ENCODE measurements at places on chromosomes 13 and 19.

DNA sequence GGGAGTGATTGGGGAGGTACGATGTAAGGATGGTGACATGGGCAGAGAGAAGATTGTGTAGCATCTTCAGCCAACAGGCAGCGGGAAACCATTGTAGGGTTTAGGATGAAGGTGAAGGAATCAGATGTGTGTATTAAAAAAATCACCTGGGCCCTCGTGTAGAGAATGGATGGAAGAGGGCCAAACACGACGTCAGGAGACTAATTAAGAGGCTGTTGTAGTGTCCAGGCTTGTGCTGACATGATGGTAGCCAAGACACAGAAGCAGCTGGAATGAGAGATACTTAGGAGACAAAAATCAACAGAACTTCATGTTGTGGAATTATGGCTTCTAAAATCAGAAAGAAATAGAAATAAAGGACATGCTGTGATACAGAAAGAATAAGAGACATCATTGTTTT is 41.2 kb upstream of the ARGLU1 start:
- DNase-seq, result no peak

DNA sequence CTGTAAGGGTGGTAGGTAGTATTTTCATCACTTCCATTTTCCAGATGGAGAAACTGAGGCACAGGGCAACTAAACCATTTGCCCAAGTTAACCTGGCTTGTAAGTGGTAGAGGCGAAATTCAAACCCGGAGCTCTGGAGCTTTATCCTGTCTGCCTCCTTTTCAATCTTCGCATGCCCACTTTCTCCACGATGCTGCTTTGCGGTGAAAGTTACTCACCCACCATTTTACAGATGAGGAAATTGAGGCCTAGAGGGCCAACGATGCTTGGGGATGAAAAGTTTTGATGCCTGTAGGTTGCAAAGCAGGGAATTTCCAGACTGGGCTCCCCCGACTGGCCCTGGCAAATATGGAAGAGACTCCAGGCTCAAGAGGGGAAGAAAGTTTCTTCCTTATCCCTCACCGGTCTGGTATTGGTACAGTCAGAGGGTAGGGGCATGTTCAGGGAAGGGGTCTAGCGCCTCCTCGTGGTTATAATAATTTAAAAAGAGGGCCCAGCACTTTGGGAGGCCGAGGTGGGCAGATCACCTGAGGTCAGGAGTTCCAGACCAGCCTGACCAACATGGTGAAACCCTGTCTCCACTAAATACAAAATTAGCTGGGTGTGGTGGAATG is 1.9 kb upstream of the SH2D3A start:
- DNase-seq, result peak; percentile 88

DNA sequence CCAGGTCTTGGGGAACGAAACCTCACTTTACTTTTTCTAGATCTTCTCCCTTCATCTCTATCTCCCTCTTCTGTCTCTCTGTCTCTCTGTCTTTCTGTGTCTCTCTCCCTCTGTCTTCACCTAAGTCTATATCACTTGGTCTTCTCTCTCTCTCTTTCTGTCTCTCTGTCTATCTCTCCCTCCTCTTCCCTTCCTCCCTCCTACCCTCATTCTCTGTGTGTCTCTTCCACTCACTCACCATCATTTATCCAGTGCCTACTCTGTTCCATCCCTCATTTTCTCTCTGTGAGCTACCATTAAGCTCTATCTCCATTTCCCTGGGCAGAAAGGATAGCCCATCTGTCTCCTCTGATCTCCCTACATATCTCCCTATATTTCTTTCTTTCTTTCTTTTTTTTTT is 32.2 kb upstream of the FBL start:
- DNase-seq, result no peak

DNA sequence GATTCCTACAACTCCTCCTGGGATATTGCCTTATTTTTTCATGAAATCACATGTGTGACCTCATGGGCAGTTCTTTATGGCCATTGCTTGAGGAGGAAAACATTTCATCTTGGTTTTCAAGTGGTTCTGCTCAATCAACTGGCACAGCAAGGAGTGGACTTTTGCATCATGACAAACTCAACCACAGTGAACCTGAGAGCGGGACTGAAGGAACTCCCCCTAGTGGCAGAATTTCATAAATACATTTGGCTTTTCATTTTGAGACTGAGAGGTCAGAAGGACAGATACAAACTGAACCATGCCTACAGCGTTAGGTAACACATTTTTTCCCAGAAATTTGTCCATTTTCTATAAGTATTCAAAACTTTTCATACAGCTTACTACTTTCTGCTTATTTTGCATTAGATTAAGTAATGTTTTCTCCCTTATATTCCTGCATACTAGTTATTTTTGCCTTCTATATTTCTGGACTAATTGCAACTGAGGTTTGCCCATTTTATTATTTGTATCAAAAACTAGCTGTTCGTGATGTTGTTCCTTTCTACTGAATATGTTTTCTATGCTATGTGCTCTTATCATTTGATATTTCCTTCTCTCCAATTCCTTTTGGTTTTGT is 13.4 kb upstream of the SIGLEC12 start:
- peak; percentile 88 for DNase-seq

GRCh38 chr19:31126236-31126635 is 223.0 kb downstream of the TSHZ3 start:
- DNase-seq, result no peak

DNA sequence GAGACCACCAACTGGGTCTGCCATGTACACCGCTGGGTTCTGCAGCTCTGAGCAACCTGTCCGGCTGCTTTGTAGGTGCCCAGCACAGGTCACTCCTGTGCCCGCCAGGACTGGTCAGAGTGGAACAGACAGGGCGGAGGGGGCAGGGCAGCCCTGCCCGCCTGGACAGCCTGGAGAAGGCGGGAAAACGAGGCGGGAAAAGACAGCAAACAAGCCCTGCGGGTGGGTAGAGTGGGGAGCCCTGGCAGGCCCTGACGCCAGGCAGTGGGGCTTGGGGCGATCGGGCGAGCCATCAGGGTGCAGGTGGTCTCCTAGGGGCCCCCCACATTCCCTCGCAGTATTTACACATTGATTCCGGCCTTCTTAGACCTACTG is 533 bp upstream of the UHRF1 start:
- DNase-seq, result no peak

GRCh38 chr13:80921971-80922370 is 581.0 kb upstream of the SPRY2 start:
- no peak for DNase-seq

DNA sequence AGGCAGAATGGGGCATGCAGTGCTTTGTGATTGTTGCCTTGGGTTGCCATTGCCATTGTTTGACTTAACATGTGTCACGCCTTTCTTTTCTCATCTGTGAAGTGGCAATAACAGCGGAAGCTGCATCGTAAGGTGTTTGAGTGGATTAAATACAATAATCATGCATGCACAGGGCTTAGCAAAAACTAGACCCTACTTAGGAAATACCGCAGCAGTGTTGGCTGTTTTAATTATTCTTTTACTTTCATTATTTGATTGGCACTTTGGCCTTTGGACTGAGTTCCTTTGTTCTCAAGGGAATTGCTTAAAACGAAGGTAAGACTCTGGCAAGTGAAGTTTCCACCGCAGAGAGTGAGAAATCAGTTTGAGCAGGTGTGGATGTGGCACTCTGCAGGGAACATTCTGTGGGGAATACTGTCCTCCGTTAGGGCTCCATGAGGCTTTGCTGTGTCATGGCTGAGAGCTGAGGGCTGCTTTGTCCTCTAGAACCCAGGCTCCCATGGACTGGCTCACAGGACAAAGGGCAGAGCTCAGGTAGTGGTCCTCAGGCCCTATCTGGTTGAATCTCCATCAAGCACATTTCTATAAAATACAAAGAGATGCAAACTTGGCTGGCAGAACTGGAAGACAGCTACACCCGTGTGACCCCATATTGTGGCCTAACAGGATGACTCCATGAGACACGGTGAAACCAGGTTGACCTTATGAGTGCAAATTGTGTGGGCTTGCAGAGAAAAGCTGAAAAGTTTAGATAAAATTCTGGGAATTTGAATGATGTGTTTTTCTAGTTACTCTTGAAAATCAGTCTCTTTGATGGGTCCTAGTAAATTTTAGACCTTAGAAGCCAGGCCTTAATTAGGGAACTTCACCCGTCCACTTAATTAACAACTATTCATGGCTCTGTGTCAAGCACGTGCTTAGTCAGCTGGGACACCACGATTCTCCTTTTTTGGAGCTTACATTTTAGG is 407.2 kb downstream of the KCNRG start:
- no peak for DNase-seq

DNA sequence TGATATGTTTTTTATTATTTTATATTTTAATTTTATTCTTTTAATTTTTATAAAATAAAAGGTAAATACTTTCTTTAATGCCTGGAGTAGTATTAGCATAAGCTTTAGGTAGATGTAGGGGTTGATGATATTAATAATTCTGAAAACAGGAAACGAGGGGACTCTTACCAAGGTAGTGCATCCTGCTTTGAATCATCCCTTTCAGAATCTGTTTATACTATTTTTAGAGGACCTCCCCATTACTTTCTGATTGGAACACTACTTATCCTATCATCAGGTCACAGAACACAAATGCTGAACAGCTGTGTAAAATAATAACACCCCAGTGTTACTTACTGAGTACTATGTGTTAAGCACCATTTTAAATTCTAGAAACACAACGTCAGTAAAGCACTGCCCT is 27.3 kb downstream of the COG6 start:
- no peak for DNase-seq

DNA sequence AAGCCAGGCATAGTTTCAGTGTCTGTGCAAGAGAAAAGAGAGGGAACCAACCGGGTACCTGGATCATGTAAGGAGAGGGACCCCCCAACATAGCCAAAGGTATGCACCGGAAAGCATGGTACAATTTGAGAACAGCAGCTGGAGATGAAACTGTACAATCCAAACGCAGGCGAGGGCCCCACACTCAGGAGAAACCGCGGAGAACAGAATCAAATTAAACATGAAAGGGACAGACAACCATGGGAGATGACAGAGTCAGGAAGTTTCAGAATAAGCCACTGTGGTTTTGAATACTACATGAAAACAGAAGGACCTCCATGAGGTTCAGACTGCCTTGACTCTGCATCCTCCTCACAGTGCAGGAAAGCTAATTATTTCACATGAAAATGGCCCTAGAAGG is 62.9 kb upstream of the SPATA13 start:
- DNase-seq, result no peak

GRCh38 chr13:27022571-27023311 is 148.9 kb downstream of the USP12 start:
- DNase-seq, result no peak

- no peak for DNase-seq
Observed at GRCh38 chr19:50981587-50982146, 2.0 kb downstream of the KLK7 start.

GRCh38 chr13:41588899-41589298 is 131.5 kb downstream of the RGCC start:
- DNase-seq, result peak; percentile 87

Data from suppressor macrophage treated with lipopolysaccharide for 1 hour (primary cell).